Stimulated activated CD4-positive, alpha-beta T cell treated with anti-CD3 and anti-CD28 coated beads, Interleukin-4, amount 100 ng/mL, for 1 hour (primary cell): ENCODE measurements at places on chromosomes 1 and 21.

DNA sequence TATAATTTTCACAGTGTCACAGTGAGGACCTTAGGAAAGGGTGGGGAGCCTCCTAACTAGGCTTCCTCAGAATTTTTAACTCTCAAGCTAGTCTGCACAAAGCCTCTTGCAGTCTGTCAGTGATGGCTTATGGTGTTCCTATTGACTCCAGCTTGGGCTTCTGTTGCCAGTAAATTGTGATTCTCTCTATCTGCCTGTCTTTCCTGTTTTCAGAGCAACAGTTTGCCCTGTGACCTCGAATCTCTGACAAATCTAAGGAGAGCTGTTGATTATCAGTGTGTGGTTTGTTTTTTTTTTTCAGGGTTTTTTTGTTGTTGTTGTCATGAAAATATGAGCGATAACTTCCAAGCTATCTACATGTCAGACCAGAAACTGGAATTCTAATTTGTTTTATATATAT, 423.2 kb upstream of the B3GALT2 start:
- no peak for DNase-seq

GRCh38 chr1:29358183-29358582, 121.9 kb downstream of the PTPRU start:
- no peak for DNase-seq

DNA sequence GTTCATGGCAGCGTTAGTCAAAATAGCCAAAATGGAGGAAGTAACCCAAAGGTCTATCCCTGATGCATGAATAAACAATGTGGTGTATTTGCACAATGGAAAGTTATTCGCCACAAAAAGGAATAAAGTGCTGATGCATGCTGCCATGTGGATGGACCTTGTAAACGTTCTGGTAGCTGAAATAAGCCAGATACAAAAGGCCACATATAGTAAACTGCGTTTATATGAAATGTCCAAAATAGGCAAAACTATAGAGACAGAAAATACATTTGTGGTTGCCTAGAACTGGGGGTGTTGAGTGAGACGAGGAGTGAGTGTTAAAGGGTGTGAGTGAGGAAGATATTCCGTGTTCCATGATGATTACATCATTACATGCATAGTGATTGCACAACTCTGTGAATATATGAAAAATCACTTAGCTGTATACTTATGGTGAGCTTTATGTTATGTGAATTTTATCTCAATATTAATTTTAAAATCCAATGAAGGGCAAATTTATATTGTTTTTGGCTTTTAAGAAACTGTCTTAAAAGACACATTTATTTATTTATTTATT, 321.3 kb downstream of the KIF26B start:
- DNase-seq = no peak

- DNase-seq = no peak
These were observed 997 bp upstream of the PTPN7 start for GRCh38 chr1:202161151-202162046.

- no peak for DNase-seq
These were observed 140.6 kb downstream of the SYT2 start for GRCh38 chr1:202569393-202570322.

- DNase-seq = no peak
These were observed 5.8 kb downstream of the TTLL10 start for GRCh38 chr1:1179346-1179982.

DNA sequence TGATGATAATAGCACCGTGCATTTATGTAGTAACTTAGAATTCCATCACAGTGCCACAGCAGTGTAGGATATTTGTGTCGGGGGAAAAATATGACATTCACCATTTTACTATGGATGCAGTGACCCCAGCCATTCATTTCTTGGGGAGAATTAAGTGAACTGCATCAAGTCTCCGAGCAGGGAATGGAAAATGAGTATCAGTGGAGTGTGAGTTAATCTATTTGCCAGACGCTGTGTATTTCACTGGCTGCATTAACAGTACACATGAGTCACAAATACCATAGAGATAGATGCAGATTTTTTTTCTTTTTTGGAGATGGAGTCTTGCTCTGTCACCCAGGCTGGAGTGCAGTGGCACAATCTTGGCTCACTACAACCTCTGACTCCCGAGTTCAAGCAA, 33.8 kb upstream of the SLC45A1 start:
- DNase-seq = no peak

- no peak for DNase-seq
These were observed 5.2 kb upstream of the ABCB10 start for GRCh38 chr1:229563701-229564100.

GRCh38 chr1:92244376-92244775, 26.7 kb downstream of the C1orf146 start:
- no peak for DNase-seq

DNA sequence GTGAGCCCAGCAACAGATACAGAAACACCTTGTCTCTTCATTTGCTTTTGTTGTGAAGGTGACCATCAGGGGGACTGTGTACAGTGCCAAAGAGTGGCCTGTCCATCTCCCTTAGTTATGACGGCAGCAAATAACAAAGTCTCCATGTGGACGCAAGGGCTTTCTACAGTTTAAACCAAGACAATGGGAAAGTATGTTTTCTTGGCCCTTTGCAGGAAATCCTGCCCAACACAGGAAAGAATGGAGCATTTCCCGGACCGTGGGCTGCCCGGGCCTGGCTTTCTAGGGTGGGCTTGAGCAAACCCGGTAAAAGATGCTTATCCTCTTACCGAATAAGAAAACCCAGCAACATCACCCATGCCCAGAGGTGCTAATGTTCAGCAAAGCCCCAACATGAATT, 87.3 kb downstream of the ZBTB18 start:
- no peak for DNase-seq

- no peak for DNase-seq
These were observed 81.1 kb upstream of the ATP1B1 start for GRCh38 chr1:169025412-169025811.

DNA sequence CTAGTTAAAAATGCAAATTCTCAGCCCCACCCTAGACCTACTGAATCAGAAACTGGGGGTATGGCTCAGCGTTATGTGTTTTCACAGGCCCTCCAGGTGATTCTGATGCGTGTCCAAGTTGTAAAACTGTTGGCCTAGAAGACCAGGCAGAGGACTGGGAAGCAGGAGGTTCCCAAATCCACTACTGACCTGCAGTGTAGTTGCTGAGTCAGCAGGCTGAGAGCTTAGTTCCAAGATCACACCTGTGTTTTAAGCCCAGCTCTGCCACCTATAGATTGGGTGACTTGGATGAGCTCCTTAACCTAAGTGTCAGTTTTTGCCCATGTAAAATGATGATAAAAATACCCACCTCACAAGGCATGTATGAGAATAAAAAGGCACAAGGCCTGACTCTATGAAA, 4.1 kb downstream of the GRHL3 start:
- no peak for DNase-seq

DNA sequence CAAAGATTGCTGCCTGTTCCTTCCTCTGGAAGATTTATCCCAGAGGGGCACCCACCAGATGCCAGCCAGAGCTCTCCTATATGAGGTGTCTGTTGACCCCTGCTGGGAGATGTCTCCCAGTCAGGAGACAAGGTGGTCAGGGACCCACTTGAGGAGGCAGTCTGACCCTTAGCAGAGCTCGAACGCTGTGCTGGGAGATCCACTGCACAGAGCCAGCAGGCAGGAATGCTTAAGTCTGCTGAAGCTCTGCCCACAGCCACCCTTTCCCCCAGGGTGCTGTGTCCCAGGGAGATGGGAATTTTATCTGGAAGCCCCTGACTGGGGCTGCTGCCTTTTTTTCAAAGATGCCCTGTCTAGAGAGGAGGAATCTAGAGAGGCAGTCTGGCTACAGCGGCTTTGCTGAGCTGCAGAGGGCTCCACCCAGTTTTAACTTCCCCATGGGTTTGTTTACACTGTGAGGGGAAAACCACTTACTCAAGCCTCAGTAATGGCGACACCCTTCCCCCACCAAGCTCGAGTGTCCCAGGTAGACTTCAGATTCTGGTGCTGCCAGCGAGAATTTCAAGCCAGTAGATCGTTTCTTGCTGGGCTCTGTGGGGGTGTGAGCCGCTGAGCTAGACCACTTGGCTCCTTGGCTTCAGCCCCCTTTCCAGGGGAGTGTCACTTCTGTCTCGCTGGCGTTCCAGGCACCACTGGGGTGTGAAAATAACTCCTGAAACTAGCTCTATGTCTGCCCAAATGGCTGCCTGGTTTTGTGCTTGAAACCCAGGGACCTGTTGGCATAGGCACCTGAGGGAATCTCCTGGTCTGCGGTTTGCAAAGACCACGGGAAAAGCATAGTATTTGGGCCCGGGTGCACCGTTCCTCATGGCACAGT, 51.1 kb upstream of the PDC start:
- DNase-seq = no peak

DNA sequence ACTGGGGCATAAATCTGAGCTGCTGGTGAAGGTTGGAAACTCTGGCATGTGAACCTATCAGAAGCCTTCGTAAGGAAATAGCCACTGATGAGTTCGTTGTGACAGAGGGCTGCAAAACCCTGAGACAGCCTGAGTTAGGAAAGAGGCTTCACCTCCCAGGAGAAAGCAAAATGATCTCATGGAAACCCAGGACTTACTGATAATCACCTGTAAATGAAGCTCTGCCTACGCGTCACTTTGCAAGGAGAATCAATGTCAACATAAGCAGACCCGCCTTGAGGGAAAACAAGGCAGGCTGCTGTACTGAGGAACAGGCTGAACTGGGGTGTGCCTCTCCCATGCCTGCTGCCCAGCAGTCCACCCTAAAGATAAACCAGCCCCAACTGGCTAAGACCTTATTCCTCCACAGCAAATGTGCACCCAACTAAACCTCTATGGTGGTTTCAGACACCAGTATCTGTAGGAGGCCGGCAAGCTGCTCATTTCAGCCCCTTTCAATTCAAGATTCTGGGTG, 46.8 kb upstream of the SLC44A3 start:
- no peak for DNase-seq

DNA sequence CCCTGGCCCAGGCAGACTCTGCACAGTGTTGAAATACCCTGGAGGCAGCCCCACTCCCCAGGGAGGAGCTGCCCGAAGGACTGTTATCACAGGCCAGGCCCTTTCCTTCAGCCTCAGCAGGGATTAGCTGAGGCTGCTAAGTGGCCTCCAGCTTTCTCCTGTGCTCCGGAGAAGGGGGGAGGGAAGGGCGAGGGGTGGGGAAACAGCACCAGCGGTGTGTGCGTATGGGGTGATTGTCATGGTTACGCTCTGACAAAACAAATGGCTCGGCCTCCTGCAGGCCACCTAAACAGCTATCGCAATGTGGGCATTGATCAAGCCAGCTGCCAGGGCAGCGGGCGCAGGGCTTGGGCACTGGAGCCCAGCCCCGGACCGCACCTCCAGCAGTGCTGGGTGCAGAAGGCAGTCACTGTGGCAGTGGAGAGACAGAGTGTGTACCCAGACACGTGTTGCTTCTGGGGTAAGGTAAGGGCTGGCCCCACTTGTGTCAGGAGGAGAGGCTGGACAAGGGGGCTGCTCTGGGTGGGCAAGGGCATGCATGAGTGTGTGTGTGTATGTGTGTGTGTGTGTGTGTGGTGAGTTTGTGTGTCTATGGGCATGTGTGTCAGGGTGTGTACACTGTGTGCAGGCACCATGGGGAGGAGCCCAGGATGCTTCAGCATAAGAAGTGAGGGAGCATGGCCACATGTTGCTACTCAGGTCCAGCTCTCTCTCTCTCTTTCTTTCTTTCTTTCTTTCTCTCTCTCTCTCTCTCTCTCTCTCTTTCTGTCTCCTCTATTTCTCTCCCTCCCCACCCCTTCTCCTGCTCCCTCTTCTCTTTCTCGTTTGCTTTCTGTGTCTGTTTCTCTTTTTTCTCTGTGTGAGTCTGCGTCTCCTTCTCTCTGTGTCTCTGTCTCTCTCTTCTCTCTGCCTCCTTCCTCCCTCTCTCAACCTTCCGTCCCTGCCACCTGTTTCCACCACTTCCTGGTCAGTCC, at the start of gene VWA5B1:
VWA5B1 (plus strand) TSS at position 252 of the 974 bp plus-strand sequence. CDS start 19,727 bp downstream, outside the sequence.
- no peak for DNase-seq

DNA sequence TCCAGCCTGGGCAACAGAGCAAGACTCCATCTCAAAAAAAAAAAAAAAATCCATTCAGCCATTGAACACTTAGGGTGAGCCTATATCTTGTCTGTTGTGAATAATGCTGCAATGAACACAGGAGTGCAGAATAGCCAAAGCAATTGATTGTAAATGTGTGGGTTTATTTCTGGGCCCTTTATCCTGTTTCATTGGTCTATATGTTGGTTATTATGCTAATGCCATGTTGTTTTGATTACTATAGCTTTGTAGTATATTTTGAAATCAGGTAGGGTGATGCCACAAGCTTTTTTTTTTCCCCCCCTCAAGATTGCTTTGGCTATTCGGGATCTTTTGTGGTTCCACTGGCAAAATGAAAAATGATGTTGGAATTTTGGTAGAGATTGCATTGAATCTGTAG, 167.5 kb downstream of the LBR start:
- DNase-seq = no peak

GRCh38 chr1:98399218-98399617, 262.3 kb upstream of the SNX7 start:
- no peak for DNase-seq

- DNase-seq = no peak
These were observed 561.1 kb downstream of the NPHP4 start for GRCh38 chr1:5430911-5431697.

- DNase-seq = no peak
These were observed 75.7 kb upstream of the TNFSF18 start for GRCh38 chr1:173126421-173126820.

DNA sequence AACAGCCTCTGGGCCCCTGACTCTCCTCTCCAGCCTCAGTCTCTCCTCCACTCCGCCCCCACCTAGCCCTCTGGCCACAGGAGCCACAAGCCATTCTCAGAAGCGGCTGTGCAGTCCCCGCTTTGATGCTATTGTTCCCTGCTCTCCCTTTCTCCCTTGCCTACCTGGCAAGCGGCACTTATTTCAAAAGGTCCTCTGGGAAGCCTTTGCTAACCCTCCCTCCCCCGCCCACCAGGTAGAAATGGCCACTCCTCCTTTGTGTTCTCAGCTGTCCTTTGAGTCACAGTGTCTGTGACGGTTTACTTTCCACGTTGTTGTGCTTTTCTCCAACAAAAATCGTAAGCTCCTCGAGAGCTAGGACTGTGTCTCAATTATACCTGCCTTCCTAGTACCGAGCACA, 338.4 kb upstream of the PROX1 start:
- DNase-seq = no peak

DNA sequence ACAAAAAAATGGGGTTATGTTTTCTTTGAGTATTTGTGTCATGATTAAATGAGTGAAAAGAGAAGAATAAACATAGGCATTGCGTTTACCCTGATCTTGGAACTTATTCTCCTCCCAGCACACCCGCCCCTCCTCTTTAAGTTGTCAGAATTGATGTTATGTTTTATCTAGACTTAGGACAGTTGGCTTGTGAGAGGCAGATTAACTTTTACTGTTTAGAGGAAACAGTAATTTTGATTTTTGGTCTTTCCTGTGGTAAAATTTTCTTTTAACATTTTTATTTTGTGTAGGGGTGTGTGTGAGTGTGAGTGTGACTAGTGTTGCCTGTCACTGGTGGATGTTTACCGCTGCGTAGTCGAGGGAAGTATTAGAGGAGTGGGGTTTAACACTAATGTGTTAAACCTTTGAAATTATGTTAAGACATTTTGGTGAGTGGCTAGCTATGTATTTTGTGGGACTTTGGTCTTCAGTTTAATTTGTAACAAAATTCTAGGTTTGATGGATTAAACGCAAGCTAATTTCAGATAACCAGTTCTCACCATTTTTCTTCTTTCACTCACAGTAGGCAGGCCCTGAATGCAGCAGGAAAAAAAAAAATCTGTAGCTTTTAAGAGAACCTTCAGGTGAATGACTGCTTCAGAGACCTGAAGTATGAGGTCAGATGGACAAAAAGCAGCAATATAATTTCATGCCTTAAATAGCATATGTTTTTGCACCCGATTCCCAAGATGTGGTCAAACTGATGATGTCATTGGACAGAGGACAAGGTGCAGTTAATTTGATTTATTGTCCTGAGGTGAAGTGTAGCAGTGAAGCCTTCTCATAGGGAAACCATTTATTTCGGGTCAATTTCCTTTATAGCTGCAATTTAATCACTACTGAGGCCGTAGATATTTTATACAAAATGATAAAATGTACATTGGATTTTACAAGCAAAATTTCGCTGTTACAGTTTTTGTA, 2.7 kb downstream of the POU2F1 start:
- DNase-seq = no peak
